ENCODE measurements at places on chromosomes 1 and 21.

GRCh38 chr1:54008876-54009275 lies 9.1 kb downstream of the LDLRAD1 start:
- DNase-seq: no peak

DNA sequence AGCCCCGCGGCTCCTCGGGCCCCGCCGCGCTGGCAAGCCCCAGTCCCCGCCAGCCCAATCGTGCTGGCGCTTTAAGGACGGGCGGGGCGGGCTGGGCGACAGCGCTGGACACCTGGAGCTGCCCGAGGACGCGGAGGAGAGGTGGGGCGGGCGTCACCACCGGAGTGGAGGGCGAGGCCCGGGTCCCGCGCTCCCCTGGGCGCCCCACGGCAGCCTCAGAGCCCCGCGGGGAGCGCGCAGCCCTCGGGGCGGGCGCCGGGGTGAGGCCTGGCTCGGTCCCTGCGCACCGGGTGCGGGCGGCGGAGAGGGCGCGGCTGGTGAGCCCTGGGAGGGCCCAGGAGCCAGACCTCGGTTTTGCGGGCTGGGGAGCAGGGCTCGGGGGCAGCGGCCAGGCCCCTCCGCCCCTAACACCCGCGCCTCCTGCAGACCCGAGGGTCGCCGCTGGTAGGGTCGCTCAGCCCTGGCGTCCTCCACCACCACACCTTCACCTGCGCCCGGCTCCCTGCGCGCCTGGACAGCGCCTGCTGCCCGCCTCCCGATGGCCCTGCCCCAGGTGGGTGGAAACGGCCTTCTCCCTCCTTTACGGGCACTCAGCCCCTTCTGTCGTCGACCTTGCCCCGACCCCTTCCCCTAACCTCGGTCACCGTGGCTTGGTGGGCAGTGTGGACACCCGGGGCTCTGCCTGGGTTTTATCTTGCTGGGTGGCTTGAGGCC lies at the start of gene TMEM61:
TMEM61 (plus strand) TSS at position 101 of the 714 bp plus-strand sequence; CDS start at position 539, 438 bp downstream.
- no peak for DNase-seq

- no peak for DNase-seq
Observed at GRCh38 chr1:95640746-95641145, 406.7 kb downstream of the RWDD3 start.

DNA sequence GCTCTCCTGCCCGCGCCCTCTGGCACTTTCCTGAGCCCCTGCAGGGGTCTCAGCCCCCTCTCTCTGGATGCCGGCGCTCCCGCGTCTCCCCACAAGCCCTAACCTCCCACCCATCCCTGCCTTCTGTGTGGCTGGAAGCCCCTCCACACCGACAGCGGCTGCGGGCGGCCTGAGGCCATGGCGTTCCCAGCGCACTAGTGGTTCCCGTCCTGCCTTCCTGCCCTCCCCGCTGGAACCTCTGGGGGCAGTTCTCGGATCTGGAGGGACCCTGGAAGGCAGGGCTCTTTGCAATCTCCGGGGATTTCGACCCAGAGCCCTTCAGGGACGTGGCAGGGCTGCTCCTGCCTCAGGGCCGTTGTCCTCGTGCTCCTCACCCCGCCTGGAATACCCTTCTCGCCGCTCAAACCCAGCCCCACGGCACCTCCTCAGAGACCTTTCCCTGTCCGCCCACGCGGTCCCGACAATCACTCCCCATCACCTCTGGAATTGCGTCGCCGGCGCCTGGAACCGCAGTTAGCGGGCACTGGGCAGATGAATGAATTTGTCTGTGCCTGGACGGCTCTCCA lies 493 bp upstream of the ESPN start:
- no peak for DNase-seq

GRCh38 chr1:186050360-186050759 lies 316.2 kb downstream of the HMCN1 start:
- no peak for DNase-seq

- DNase-seq: no peak
Observed at GRCh38 chr1:61506236-61506635, 218.7 kb downstream of the TM2D1 start.

DNA sequence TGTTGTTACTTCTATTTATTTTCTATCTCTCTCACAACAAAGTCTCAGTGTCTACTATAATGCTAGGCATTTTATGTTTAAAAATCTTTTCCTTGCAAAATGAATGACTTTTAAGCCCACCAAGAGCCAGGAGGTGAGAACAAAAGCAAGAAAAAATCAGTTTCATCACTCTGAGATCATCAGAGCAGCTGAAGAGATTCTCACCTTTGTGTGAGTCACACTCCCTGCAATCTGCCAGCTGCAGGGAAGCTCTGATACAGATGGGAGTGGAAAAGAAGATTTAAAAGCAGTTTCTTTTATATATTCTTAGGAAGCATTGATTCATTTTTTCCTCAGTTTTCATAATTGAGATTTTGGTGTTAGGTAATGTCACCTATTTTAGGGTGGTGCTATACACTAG lies 107.6 kb downstream of the LHX9 start:
- DNase-seq: no peak

DNA sequence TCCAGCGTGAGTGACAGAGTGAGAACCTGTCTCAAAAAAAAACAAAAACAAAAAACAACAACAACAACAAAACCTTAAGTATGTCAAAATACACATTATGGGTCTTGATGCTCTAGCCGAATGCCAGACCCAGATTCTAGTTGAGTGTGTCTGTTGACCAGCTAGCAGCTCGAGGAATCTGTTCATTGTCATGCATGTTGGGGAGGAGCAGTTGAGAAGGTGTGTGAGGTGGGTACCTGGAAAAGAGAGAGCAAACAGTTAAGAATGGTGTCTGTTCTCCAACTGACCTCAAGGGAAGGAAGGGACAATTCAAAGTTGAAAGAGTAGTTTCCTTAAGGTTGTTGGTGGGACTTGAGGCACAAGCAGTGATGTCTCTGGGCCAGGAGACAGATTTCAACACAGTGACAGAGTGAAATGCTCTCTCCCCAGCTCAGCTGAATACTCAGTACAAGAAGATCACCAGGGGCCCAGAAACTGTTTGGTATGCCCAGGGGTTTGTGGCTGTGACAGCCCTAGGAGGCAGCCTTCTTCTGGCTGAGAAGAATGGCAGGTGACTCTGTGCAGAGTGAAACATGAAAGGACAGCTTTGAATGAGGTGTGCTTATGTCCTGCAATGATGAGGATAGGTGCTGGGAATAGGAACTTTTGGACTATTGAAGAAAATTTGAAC lies 14.4 kb upstream of the POU2F1 start:
- no peak for DNase-seq

- DNase-seq: no peak
Observed at GRCh38 chr1:62905309-62905708, 121.4 kb downstream of the ATG4C start.

GRCh38 chr1:23040509-23040908 lies 21.2 kb downstream of the KDM1A start:
- no peak for DNase-seq

DNA sequence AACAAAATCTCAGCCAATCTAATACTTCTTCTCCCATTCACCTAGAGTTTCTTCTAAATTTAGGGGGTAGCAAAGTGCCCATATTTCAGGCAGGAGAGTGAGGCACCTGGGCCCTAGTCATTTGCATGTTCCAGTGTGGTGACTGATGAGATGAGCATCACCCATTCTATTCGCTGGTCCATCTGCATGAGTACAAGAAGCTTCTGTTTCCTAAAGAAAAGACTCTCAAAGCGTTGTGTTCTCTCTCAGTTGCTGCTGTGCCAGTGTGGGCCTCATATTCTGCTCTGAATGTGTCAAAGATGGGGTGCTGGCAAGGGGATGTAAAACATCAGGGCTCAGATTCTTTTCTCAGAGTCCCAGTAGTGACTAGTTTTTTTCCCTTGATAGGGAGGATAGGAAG lies 16.1 kb upstream of the DPYD start:
- DNase-seq: no peak

- DNase-seq: no peak
Observed at GRCh38 chr1:207486198-207486597, 9.8 kb upstream of the CR1 start.

GRCh38 chr1:97947695-97948094 lies 26.9 kb upstream of the DPYD start:
- no peak for DNase-seq

DNA sequence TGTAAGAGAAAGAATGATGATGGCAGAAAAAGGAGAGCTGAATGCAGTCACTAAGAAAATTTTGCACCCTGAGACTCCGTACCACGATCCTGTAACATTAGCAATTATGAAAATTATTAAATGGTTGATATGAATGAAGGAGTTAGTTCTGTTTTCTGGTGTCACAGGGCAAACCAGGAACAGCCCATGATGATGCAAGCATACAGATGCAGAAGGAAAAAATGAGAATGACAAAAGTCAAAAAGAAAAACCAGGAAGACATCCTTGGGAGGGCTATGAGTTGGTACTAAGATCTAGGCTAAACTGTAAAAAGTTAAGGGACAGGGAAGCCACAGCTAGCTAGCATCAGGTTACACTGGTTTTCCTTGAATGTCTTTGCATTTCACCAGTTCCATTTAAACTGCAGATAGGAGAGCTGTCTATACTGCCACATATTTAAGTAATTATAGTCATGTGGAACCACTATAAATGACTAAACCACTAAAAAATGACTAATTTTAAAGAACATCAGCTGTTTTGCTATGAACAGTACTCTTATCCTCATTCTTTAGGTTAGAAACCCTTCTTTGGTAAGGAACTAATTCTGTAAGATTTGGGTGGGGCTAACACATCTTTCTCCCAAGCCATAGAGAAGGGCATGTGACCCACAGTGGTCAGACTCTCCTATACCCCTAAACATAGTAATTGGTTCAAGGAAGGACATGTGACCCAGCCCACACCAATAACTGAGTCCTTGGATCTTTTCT lies 11.4 kb downstream of the DOCK7 start:
- no peak for DNase-seq

GRCh38 chr1:14426854-14427253 lies 171.6 kb upstream of the KAZN start:
- no peak for DNase-seq

DNA sequence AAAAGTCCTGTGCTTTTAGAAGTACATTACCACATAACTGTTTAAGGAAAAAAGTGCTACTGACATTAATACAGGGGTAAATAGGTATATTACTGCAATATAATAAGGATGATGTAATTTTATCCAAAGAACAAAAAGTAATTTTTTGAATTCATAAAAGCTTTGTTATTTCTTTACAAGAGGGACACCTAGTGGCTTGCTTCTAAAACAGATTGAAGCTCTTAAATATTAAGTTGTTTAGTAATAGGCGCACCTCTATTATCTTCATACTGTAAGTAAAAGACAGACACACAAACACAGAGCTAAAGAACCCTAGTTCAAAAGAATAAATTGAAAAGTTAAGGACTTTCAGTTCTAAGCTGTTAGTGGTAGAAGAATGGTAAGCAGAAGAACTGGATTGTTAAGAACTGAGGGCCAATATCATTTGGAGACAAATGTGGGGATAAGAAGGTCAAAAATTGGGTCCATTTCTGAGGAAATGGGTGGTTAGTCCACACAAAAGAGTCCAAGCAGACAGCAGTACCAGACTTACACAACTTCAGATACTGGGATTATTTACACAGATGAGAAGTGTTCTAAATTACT lies 15.4 kb downstream of the ZNHIT6 start:
- no peak for DNase-seq

- no peak for DNase-seq
Observed at GRCh38 chr21:46554431-46555224, 50.3 kb downstream of the S100B start.

- no peak for DNase-seq
Observed at GRCh38 chr1:99850459-99851291, 514 bp downstream of the AGL start.

GRCh38 chr1:230957580-230957989 lies 21.1 kb downstream of the TTC13 start:
- DNase-seq: no peak

GRCh38 chr21:39016740-39017315 lies 166.4 kb downstream of the PSMG1 start:
- DNase-seq: no peak

- no peak for DNase-seq
Observed at GRCh38 chr1:214143006-214143992, 137.7 kb upstream of the SMYD2 start.
